ENCODE measurements at places on chromosomes 2 and 18.
A peak's percentile ranks its signal among the peaks of the same experiment; 100 is the strongest.

DNA sequence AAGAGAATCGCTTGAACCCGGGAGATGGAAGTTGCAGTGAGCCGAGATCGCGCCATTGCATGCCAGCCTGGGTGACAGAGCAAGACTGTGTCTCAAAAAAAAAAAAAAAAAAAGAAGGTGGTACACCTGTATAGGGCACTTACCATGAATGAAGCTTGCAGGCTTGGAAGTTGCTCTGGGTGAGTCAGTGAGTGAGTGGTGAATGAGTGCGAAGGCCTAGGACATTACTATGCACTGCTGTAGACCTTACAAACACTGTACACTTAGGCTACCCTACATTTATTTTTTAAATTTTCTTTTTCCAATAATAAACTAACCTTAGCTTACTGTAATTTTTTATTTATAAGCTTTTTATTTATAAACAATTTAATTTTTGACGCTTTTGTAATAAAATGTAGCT lies 78.4 kb upstream of the ATG16L1 start:
- no peak for DNase-seq

DNA sequence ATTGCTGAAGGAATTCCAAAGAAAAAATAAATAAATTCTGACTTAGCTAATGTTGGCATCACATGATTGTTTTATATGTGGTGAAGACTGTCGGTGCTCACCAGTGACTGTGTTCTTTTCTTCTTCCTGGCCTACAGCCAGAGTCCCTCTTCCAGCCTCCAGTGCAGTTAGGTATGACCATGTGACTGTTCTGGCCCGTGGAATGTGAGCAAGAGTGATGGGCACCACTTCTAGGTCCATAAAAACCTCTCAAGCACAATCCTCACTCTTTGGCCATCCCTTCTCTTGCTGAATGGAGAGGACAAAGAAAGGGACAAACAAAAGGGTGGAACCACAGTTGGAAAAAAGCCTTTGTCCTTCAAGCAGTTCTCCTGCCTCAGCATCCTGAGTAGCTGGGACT lies 39.0 kb upstream of the BMPR2 start:
- no peak for DNase-seq

GRCh38 chr2:121049131-121049530 lies 235.9 kb downstream of the TFCP2L1 start:
- DNase-seq = no peak

DNA sequence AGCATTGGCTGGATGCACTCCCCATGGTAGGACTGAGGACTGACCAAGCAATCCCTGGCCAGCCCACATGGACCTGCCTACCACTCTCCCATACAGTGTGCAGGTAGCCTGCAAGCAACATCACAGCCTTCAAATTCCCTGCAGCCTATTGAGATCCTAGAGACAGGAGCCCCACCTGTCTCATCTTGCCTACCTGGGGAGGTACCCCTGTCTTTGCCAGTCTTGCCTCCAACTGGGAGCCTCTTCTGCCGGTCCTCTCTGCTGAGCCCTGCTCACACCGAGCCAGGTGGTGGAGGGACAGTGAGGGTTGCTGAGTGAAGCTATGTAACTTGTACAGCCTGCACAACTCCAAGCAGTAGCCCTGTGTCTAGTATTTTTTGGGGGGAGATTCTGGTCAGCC lies 29.9 kb downstream of the TTC32 start:
- DNase-seq = no peak

- no peak for DNase-seq
Measured at GRCh38 chr18:58566556-58567292, 62.2 kb downstream of the ALPK2 start.

GRCh38 chr2:215476424-215476823 lies 40.6 kb upstream of the FN1 start:
- no peak for DNase-seq

GRCh38 chr18:10488017-10488416 lies 33.6 kb downstream of the APCDD1 start:
- no peak for DNase-seq

DNA sequence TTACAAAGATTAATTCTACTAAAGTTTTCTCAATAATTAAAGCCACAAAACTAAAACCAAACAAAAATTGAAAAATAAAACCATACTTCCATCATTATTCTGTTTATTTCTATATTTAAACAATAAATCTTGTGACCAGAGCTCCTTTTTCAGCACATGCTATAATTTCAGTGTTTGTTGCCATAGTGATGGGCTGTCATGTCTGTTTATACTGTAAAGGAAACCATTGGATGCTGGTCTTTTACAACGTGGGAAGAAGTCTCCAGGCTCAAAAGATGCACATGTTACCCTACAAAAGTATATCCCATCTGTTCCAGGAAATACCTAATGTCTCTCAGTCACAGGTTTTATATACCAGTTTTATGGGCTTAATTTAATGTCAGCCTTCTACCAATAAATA lies 100.1 kb upstream of the MC2R start:
- no peak for DNase-seq

DNA sequence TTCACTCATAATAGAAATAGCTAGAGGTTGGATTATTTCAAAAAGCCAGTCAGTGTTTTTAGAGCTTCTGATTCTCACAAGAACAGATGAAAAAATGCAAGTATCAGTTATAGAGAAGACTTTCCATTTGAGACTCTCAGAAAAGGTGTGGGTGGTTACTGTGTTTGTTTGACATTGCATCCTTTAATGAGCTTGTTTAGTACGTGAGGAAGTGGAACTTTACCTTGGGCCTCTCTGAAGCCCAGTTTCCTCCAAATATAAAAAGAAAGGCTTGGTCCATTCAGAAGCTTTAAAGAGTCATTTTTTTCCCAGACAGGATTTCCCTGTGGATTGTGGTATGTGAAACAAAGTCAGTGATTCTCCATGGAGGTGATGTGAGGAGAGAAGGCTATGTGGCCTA lies 89.9 kb upstream of the RANBP2 start:
- DNase-seq = no peak

GRCh38 chr2:88176352-88176984 lies 6.3 kb downstream of the THNSL2 start:
- no peak for DNase-seq

GRCh38 chr2:17541531-17541950 lies 1.0 kb downstream of the VSNL1 start:
- no peak for DNase-seq

GRCh38 chr2:15870565-15870964 lies 69.8 kb upstream of the MYCN start:
- no peak for DNase-seq

DNA sequence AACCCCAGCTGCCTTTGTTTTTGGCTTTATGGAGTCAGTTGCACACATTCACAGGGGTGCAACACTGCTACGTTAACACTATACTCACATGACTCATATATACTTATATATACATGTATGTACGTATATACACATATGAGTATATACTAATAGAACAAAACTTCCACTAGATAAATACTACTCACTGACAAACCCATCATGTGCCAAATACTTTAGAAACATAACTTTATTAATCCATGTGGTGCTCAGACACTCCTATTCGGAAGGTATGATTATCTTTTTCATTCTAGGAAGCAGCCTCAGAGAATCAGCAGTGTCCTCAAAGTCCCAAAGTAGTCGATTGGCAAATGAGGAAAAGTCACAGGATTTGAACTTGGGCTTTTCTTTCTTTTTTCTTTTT lies 7.9 kb downstream of the PMAIP1 start:
- DNase-seq = no peak

GRCh38 chr2:216548901-216549331 lies 50.3 kb downstream of the RPL37A start:
- DNase-seq = no peak

DNA sequence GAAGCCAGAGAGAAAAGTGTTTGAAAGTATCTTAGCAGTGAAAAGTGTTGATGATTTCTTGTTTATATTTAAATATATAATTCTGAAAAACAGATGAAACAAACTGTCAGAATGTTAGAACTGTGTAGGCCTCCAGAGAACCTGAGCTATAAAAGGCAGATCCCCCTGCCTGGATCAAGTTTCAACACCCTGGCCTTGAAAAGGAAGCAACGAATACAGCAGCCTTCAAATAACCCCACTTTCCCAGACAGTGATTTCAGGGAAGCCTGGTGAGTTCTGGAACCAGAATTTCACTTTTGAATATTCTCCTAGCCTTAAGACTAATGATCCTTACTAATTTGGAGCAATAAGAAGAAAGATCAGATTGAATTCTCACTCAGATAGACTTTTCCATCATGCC lies 13.3 kb upstream of the TRIM43 start:
- no peak for DNase-seq

DNA sequence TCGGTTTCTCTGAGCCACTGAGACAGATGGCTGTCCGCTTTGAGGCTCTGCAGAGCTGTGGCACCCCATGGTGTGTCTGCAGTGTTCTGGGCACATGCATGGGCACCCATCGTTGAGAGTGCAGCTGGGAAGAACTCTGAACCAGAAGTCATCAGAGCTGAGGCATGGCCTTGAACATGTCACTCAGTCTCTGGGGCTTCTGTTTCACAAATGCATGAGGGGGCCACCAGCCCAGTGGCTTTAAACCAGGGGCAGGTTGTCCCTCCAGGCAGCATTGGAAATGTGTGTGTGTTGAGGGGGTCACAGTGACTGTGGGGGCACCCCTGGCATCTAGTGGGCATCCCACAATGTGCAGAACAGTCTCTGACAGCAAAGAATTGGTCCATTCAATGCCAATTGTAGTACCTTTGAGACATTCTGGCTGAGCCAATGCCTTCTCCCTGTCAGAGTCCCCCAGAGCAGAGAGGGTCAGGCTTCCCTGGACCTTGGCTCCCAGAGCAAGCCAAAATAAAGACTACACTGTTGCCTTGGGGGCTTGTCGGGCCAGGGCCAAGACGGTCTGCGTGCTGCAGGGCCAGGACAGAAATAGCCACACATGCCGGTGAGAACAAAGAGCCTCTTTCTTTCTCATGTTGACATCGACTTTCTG lies 9.3 kb upstream of the PSMD1 start:
- no peak for DNase-seq

GRCh38 chr2:68686178-68686577 lies 42.8 kb downstream of the PROKR1 start:
- no peak for DNase-seq

- no peak for DNase-seq
Measured at GRCh38 chr2:140580532-140581151, 1550.2 kb downstream of the LRP1B start.

DNA sequence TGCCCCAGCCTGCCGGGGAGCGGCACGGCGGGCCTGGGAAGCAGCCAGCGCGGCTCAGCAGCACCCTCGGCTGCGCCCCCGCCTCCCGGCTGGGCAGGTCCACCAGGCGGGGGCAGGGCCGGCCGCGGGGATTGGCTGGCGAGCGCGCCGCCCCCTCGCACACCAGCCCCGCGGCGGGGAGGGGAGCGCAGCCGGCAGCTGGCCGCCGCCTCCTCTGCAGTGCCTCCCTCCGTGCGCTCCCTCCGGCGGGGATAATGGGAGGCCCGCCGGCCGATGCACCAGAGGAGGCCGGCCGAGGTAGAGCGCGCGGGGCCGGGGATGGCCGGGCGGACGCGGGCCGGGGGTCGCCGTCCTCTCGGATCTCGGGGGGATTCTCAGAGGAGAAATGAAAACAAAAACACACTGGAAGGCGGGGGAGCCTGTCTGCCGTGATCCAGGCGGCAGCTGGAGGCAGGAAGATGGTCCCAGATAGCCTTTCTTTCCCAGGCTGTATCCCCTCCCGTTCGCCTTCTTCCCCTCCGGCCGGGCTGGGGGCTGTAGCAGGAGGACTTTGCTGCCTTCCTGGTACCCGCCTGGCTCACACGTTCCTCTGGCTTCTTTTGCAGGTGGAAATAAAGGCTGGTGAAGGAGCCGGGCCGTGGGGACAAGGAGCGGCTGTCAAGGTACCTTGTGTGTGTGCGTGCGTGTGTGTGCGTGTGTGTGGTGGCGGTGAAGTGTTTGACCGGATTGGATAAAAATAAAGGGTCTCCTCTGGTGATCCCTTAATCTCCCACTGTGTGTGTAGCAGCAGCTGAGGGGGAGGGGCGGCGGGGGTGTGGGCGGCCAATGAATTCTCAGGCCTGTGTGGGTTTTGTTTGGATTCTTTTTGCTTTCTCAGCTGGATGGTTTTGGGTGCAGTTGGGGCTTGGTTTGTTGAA lies 18.1 kb downstream of the TET3 start:
- DNase-seq = peak; percentile 54

DNA sequence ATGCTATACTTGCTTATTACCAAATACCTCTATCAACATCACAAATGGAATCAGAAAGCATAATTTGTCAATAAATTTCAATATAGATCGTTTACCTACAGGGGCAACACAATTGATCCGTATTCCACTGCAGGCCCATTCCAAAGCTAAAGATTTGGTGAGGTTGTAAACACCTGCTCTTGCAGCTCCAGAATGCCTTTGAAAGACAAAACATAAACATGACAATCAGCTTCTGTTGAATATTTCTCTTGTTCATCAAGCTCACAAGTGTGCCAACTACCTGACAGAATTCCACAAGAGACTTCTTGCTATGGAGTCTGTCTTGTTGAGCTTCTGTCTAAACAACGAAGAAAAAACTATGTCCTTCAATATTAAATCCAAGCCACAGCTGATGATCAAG lies 30.3 kb downstream of the PECR start:
- no peak for DNase-seq

GRCh38 chr2:196149948-196150347 lies 21.4 kb downstream of the STK17B start:
- DNase-seq = no peak

- DNase-seq = no peak
Measured at GRCh38 chr2:73868204-73868978, 24.4 kb upstream of the ACTG2 start.

GRCh38 chr2:8581234-8581561 lies 100.7 kb upstream of the ID2 start:
- DNase-seq = no peak

DNA sequence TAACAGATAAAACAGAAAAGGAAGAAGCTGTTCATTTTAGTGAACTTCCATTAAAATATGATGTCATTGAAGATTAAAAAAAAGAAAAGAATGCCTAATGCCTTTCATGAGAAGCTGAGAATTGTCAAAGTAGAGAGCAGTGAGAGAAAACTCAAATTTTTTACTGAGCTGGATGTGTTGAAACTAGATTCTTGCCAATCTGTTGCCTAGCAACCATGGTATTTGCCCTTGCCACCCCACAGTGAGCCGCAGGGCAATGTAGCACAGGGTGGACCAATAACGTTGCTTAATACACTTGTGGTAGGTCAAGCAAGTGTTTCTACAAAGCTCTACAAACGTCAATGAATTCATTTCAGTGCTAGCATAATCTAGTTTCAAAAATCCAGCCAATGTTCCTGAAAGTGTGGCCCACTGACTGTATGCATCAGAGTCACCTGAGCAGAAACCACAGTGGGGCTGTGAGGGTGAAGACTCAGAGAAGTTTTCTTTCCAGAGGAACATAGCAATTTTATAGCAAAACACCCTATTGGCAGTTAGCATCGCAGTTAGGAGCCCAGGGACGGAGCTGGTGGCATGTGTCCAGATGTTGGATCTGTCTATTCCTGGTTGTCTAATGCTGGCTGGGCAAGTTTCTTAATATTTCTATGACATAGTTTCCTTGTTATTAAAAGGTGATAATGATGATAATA lies 132.2 kb downstream of the DOCK10 start:
- DNase-seq = no peak
